ENCODE measurements at places on chromosomes 4 and X. TPM values are rescaled to one million over a fixed set of nuclear protein-coding genes. Genes with fewer than 3 reads are reported as not detected.

DNA sequence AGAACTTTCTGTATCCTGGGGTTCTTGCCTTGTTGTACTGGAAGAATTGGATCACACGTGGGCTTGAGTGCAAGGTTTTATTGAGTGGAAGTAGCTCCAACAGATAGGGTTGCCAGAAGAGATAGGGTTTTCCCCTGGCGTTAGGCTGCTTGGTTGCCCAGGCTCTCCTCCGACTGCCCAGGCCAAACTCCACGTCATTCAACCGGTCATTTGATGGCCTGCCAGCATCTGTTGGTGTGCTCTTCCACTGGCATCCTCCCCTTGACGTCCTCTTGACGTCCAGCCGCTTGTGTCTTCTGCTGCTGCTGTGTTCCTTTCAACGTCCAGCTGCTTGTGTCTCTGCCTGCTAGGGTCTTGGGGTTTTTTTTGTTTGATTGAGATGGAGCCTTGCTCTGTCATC, 340.3 kb upstream of the ZCCHC13 start:
- DNase-seq = peak; percentile 55

DNA sequence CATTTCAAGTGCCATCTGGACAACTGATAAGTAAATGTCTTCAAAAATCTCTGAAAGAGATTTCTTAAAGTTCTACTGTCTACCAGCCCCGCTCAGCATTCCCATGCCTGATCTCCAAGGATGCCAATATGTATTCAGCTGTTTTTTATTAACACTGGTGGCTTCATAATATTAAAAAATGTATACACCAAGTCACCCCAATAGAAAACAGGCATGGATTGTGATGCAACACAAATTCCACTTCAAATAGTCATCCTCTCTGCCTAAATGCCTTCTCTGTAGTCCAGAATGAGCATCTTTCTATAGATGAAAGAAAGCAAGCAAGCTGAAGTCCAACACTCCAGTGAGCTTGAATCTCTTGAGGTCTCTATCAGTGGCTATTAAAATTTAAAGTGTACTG, 152.2 kb upstream of the PPARGC1A start:
- DNase-seq = no peak

DNA sequence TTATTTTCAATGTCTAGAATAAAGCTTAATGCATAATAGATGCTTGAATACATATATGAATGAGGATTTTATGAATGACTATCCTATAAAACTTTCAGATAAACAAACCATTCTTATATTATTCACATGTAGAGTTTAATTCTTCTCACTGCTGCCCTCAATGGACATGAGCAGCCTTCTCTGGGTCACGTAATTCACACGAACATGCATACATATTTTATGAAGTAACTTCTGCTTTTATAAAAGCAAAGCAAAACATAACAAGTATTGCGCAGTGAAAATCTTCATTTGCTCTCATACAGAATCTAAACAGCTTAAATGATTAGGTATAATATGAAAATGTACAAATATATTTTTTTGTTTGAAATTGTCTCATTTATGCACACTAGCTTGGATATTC, 116.7 kb downstream of the TMA16 start:
- no peak for DNase-seq

GRCh38 chr4:128393101-128393704, 105.6 kb upstream of the PGRMC2 start:
- DNase-seq = no peak

The INTU gene
- 4.0 TPM for total RNA-seq

The BTK gene
- 1.8 TPM for total RNA-seq

DNA sequence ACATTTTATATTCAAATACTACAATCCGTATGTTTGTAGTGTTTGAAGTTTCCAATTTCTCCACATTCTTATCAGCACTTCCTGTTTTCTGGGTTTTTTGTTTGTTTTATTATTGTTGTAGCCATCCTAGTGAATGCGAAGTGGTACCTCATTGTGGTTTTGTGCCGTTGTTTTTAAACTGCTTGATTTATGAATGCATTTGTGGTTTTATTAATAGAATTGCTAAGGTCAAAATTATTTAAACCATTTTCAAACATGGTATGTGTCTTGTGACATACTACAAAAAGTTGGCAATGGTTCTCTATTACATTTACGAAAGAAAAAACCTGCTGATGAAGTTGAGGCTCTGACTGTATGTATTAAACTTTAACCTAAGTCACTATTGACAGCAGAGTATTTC, 780.0 kb upstream of the MAGEB2 start:
- no peak for DNase-seq

DNA sequence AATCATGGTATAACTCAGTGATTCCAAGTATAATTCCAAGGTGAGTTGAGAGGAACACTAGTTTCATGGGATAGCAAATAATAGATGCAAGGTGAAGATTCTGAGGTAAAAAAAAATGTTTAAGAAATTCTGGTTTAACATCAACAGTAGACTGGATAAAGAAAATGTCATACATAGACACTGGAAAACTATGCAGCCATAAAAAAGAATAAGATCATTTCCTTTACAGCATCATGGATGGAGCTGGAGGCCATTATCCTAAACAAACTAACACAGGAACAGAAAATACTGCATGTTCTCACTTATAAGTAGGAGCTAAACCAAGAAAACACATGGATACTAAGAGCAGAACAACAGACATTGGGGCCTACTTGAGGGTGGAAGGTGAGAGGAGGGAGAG, 54.6 kb upstream of the LEF1 start:
- no peak for DNase-seq

The SOWAHB gene
- not detected for total RNA-seq

The TLR1 gene
- 3.4 TPM for total RNA-seq

DNA sequence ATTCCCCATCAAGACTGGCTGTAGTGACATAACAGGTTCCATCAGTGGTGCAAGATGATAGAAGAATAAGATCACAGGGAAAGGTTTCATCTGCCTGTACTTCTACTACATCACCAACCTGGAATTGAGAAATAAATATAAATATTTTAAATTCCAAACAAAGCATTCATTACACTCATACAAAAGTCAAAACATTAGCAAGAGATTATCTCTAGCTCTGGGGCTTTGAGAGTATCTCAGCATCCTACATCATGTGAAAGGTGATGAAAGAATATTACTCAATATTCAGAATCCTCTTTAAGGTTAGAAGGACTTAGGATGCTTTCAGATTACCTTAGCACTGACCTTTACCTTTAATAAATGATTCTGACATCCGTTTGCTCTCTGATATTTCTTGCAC, 96.5 kb upstream of the MCF2 start:
- no peak for DNase-seq

- DNase-seq = no peak
Observed at GRCh38 chrX:7926501-7926900, 712 bp downstream of the PNPLA4 start.

The PCYT1B gene
- total RNA-seq = not detected

The CAPN6 gene
- total RNA-seq = 0.08 TPM

The PNMA6E gene
- total RNA-seq = not detected

DNA sequence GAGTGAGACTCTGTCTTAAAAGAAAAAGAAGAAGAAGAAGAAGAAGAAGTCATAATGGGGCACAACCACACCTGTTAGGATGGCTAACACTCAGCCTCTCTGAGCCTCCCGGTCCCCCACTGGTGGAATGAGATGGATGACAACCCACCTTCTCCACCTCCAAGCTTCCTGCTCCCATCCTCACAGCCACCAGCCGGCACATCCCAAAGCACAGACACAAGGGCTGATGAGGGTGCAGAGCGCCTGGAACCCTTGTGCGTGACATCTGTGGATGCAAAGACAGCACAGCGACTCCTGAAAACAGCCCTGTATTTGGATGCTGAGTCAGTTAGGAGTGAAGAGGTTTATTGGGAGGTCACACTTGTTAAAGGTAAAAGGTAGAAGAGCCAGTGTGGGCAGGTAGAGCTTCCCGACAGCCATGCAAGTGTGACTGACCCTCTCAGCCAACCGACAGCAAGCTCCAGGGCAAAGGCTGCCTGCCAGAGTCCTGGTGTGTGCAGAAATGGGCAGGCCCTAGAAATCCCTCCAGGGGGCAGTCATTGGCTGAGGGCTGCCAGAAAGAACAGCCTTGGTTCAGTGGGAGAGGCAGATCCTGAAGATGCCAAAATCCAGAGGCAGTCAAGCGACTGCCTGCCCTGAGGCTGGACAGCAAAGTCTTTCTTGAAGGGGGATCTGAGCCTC, 26.6 kb upstream of the MAN2B2 start:
- DNase-seq = peak; percentile 48

GRCh38 chr4:1412376-1413203, 6.3 kb upstream of the NKX1-1 start:
- no peak for DNase-seq

The XAGE2 gene
- total RNA-seq = not detected

The SRPX2 gene
- total RNA-seq = 8.6 TPM

- no peak for DNase-seq
Observed at GRCh38 chr4:141713771-141714445, 77.5 kb downstream of the IL15 start.

Measured in Right ventricle myocardium superior (tissue), 1 donor.